ENCODE measurements at places on chromosomes 12 and 14.

DNA sequence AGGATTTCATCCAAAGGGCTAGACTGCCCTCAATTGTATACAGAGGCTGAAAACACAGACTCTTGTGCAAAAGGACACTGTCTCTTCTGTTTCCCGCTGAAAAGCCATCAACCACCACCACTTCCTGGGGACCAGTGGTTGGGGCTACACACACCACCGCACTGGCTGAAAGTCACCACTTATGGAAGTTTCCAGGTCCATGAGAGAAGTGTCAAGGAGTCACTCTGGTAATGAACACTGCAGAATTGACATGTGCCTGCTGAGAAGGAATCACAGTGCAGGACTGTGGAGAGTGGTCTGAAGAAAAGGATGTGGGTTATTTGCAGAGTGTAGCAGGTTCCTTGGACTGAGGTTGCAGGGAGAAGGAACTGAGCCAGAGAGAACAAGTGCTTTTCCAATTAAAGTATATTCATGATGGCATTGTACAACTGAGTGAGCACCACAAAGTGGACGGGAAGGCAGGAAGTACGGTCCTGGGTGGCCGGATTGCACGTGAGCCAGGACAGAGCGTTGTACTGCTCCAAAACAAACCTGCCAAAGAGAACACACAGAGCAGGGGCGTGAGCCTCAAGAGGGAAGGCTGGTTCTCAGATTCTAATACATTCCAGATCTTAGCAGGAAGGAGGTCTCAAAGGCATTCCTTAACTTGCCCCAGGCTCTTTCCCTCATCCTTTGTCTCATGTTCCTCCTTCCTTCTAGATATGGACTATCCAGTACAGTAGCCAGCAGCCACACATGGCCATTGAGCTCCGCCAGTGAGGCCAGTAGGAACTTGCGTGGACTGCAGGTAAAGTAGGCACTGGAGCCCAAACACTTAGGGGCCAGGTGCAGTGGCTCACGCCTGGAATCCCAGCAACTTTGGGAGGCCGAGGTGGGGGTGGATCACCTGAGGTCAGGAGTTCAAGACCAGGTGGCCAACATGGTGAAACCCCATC, 316.4 kb downstream of the MED13L start:
- no peak for DNase-seq

GRCh38 chr12:131012279-131013069, 58.8 kb downstream of the ADGRD1 start:
- DNase-seq, result no peak

GRCh38 chr14:74836251-74836960, 39.5 kb downstream of the PROX2 start:
- no peak for DNase-seq

- DNase-seq, result no peak
Measured at GRCh38 chr12:51915951-51916350, 8.6 kb downstream of the ACVRL1 start.

DNA sequence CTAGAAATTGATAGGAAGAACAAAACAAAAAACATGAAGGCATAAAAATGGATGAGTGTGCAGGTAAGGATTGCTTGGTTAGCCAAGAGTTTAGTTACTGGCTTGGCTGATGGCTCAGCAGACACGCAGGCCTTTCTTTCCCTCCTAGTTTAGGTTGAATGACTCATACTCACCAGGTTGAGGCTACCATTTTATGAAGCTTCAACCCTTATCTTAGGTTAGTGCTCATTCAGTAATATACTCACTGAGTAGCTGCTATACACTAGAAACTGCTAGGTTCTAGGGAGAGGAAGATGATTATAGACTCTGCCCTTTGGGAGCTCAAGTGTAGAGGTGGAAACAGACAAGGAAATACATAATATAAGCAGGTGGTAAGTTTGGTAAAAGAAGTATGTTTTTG, 6.0 kb downstream of the P3H3 start:
- no peak for DNase-seq

GRCh38 chr12:70721656-70722357, 84.6 kb upstream of the PTPRB start:
- DNase-seq, result no peak

- DNase-seq, result no peak
Measured at GRCh38 chr12:7693793-7694192, 1.8 kb downstream of the GDF3 start.

DNA sequence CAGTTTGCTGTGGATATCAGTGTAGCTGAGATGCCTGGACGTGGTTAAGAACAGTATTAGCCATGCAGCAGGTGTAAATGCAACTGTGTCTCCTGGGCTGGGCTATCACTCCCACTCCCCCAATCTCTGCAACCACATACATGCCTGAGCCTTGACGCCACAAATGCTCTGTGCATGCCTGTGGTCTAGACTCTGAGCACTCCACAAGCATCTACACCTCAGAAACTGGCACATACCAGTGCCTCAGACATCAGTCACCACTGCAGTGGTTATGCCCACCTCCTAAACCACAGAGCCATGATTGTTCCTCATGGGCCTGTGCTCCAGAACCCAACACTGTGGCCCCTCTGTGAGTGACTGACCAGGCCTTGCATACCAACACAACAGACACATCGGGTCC, 226.8 kb upstream of the ALG10 start:
- DNase-seq, result no peak

DNA sequence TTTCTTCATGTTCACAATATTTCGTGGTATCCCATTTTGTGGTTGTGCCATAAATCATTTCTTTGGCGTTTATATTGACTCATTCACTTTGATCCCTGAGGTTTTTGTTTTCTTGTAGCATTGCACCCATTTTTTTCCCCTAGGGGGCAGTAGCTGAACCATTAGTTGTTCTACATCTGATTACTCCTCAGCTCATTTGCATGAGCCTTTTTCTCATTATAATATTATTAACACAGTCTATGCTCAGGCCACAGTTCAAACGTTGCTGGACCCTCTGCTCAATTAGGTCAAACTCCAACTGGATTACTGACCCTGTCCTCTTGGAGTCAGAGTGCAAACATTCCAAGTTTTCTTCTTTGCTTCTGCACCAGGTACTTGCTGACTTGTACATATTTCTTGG, 475.4 kb upstream of the SEL1L start:
- DNase-seq, result no peak

GRCh38 chr12:54227376-54227775, 38.6 kb upstream of the SMUG1 start:
- DNase-seq, result no peak

GRCh38 chr14:52829527-52830185, 38.2 kb upstream of the GNPNAT1 start:
- no peak for DNase-seq

- DNase-seq, result no peak
Measured at GRCh38 chr14:28596391-28596790, 170.2 kb upstream of the FOXG1 start.

GRCh38 chr14:99578541-99579101, 25.4 kb downstream of the CCDC85C start:
- no peak for DNase-seq

DNA sequence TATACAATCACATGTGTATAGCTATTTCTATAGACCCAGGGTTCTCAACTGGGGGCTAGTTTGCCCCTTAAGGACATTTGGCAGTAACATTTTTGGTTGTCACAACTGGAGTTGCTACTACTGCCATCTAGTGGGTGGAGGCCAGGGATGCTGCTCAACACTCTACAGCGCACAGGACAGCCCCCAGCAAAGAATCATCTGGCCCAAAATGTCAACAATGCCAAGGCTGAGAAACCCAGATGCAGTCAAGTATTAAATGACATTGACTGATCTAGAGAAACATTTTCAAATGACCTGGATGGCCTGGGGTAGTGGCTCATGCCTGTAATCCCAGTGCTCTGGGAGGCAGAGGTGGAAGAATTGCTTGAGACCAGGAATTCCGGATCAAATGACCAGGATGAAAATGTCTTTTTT, 5.8 kb downstream of the WSB2 start:
- peak; percentile 82 for DNase-seq

GRCh38 chr12:70711831-70712230, 74.6 kb upstream of the PTPRB start:
- no peak for DNase-seq

GRCh38 chr14:105146181-105146975, 22.2 kb downstream of the JAG2 start:
- DNase-seq, result peak; percentile 17

GRCh38 chr12:13173012-13173932, 23.3 kb upstream of the EMP1 start:
- no peak for DNase-seq

GRCh38 chr12:19896041-19896440, 456.7 kb downstream of the AEBP2 start:
- DNase-seq, result no peak

DNA sequence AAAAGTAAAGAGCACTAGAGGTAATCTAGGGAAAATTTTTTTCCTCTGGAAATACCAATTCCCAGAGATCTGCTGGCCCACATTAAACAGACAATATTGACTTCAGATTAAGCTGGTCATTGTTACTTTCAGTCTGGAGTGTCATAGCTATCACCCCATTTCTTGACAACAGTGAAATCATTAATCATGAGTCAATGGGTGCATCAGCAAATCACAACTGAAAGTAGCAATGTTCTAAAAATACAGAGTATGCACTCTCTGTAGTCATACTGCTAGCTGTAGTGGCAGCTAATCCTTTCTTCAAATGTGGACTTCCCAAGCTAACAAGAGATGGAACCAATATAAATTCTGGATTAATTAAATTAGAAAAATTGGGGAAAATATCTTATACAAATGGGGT, 129.9 kb downstream of the CPNE8 start:
- no peak for DNase-seq

GRCh38 chr12:55612646-55613045, 24.0 kb upstream of the OR10P1 start:
- no peak for DNase-seq
